ENCODE measurements at places on chromosomes 16 and 17.

DNA sequence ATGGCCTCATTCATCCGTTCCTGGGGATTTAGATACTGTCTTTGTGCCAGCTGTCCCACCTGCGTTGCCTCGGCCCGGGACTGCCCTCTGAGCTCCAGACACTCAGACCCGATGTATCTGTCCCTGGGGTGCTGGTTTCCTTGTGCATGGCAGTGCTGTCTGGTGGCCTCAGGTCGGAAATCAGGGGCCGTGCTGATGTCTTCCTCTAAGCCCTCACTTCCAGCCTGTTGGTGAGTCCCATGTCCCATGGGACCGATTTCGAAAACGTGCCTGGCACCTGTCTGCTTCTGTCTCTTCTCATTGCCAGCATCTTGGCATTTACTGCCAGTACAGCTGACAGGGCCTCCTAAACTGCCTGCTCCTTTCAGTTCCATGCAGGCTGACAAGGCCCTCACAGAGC is 22.1 kb downstream of the NT5M start:
- DNase-seq, result no peak

DNA sequence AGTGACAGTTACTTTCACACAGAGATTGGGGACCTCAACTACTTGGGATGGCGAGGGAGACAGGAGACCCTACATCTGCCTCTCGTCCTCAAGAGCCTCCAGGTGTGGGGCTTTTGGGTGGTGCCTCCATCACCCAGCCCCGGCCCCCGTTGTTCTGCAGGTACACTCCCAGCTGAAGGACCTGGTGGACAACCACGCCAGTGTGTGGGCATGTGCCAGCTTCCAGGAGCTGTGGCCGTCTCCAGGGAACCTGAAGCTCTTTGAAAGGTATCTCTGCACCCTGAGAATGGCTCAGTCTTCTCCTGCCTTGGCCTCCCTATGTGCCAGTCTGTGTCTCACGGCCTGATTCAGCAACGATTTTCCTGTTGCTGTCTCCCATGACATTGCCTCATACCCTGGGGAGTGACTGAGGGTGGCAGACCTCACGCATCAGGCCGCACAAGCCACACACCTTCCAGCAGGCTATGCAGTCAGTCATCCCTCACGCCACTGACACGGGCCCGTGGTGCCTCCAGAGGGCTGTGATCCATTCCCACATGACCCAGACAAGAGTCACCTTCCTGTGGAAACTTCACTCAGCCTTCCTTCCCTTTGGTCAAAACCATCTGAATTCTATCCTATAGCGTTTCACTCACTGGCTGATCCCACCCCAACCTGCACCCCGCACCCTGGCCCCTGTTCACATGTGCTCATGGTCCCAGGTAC is 3.7 kb downstream of the CCNF start:
- no peak for DNase-seq

DNA sequence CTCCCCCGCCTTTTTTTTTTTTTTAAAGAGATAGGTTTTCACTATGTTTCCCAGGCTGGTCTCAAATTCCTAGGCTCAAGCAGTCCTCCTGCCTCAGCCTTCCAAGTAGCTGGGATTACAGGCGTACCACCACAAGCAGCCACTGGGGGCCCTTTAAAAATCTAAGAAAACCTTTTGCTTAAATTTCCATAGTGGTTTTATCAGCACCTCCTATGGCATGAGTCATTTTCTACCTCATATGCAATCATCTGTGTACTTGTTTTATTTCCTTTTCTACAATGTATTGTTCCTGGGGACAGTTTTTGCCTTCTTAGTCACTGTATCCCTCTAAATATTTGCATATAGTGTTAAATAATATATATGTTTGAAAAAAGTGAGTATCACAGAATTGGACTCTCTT is 29.2 kb downstream of the GNA13 start:
- DNase-seq, result peak; percentile 9

DNA sequence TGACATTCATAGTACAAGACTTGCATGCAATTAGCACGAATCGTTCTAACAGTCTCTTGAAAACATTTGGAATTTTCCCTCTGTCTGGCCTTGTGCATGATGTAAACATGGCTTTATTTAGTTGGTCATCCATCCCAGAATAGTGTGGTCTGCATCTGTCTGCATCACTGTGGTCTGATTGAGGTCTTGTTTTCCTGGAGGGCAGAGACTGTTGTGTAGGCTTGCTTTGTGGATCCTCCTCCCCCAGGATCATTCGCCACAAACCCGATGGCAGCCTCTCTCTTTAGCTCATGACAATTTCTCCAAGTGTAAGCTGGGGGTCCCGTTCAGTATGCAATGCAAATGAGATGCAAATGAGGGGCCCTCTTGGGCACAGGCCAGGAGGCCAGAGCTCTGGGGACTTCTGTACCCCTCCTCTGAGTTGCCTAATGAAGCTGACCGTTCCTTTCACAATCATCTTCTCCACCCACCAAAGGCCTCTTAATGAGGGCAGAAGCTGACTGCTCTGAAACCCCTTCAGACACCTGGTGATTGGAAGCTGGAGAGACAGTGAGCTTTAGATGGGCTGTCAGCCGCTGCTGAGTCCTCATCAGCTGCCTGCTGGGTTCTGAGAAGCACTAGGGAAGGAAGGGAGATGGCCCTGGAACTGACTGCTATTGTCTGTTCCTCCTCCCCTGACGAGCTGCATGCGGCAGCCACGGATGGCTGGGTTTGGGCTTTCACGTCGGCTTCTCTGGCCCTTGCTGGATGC is 201.2 kb upstream of the CACNG3 start:
- no peak for DNase-seq

- DNase-seq, result no peak
Observed at GRCh38 chr17:79781736-79782575, 4.0 kb downstream of the CBX2 start.

- DNase-seq, result no peak
Observed at GRCh38 chr17:83035722-83036121, 43.7 kb upstream of the METRNL start.

GRCh38 chr17:65323049-65323448 is 185.9 kb downstream of the RGS9 start:
- no peak for DNase-seq

GRCh38 chr17:77400445-77400870 is 259.7 kb downstream of the SEC14L1 start:
- DNase-seq, result peak; percentile 50

DNA sequence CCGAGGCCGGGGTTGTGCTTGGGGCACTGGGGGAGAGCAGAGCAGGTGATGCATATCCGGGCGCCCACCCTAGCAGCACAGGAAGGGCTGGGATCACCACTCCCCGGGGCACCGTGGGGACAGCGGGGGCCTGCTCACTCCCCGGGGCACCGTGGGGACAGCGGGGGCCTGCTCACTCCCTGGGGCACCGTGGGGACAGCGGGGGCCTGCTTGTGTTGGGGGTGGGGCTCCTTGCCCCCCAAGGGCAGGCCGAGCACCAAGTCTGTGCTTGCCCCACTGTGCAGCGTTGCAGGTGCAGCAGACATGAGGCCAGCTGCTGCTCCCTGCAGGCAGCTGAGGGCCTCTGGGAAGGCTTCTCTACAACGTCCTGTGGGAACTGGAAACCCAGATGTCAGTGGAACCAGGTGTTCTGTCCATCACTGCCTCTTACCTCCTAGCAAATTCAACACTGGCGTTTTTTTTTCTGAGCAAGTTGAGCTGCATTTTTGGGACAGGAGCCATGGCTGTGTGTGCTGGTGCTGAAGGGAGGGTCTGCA is 25.0 kb upstream of the ZNF750 start:
- no peak for DNase-seq

- DNase-seq, result no peak
Observed at GRCh38 chr16:77696149-77696548, 26.2 kb upstream of the NUDT7 start.

- DNase-seq, result no peak
Observed at GRCh38 chr17:72545766-72546165, 424.9 kb downstream of the SOX9 start.

DNA sequence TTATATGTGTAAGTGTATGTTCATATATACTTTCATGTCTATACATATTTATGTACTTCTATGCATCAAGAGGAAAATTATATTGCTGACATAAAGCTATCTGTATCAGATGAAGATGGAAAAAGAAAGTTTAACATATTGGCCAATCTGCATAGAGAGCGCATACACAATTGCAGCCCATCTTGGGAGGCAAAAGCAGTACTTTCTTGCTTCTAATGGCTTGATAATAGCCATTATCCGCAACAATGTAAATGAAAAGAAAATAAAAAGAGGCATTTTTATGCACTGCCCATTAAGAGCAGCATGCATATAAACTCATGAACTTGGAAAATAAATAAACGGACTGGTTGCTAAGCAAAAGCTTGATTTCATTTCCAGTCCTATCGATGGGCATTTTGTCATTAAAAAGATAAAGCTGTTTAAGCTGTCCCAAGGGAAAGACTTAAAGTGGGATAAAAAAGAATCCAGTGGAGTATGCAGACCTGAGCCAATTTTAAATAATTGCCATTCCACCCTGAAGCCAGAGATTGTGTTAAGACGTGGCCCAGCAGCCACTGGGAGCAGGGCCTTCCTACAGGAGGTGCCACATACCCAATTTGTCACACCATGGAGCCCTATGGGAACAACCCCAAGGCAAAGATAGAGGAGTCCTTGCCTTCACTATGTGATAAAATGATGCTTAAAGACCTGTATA is 183.6 kb upstream of the CDH11 start:
- DNase-seq, result no peak

- no peak for DNase-seq
Observed at GRCh38 chr17:43581613-43582012, 35.5 kb upstream of the ETV4 start.

DNA sequence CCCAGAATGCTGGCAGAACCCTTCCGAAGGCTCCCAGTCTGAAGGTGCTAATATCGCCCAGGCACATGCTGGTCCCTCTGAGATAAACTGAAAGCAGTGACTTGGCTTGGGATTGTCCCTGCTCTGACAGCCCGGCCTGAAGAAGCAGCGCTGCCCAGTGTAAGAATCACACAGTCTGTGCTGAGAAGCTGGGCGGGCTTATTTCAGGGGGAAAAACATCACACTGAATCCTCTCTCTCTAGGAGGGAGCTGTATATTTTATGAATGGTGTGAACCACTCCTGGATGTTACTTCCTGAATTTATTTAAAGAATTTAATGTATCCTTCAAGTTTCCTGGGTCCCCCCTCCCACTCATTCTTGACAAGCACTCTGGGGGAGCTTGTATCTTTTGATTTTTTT is 36.3 kb downstream of the GAS7 start:
- DNase-seq, result no peak

GRCh38 chr16:56988161-56988947 is 1.0 kb upstream of the NLRC5 start:
- no peak for DNase-seq

DNA sequence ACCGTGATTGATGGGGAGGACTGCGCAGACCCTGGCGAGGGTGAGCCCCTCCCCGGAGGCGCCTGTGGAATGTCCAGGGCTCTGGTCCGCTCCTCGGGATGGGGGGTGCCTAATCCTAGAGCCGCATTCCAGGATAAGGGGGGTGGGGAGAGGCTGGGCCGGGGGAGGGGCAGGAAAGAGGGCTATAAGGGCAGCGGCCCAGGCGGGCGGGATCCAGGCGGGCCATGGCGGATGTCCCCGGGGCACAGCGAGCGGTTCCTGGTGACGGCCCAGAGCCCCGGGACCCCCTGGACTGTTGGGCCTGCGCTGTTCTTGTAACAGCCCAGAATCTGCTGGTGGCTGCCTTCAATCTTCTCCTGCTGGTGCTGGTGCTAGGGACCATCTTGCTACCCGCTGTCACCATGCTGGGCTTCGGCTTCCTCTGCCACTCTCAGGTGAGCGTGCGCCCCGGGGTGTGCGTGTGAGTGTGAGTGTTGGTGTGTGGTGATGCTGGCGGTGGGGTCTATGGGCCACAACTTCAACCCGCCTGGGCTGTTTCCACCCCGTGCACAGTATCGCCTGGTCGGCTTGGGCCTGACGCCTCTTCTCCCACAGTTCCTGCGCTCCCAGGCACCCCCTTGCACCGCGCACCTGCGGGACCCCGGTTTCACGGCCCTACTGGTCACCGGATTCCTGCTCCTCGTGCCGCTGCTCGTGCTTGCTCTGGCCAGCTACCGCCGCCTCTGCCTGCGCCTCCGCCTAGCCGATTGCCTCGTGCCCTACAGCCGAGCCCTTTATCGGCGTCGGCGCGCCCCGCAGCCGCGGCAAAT is at the start of gene TMEM88:
TSS of gene TMEM88 (plus strand) at position 216 of the 809 bp plus-strand sequence. CDS start at position 225, 9 bp downstream.
- DNase-seq, result no peak

- no peak for DNase-seq
Observed at GRCh38 chr17:29045734-29046472, 3.0 kb downstream of the PIPOX start.

DNA sequence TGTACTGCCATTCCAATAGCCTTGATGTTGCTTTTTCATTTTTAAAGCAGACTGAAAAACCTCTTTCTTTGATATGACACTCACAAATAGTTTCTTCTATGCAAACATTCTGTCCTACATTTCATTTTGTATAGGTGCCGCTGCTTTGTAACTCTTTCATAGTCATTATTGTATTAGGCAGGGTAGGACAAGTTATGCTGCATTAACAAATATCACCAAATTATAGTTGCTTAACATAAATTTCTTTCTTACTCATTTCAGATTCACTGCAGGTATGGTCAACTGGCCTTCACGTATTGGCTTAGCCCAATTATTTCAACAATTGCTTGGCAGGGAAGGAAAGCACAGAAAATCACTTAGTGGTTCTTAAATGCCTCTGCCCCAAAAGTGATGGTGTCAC is 70.8 kb downstream of the GPR139 start:
- DNase-seq, result no peak

DNA sequence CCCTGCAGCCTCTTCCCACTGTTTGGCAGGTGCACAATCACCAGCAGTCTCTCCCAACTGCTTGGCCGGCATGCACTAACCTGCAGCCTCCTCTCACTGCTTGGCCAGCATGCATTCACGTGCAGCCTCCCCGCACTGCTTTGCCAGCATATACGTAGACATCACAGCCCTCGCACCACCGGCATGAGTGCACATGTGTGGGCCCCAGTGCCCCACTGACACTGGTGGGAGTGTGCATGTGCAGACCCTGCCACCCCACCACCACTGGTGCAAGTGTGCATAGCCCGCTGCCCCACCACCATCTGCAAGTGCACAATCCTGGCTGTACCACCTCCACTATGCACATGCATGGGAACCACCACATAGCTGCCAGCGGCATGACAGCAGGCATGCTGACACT is 127.5 kb upstream of the SOX9 start:
- no peak for DNase-seq

GRCh38 chr17:73031472-73031871 is 61.0 kb downstream of the SLC39A11 start:
- DNase-seq, result no peak

- DNase-seq, result no peak
Observed at GRCh38 chr16:71441348-71442050, 355 bp downstream of the TLE7 start.

- no peak for DNase-seq
Observed at GRCh38 chr17:73091770-73092522, 542 bp downstream of the SLC39A11 start.
